ENCODE measurements at places on chromosomes 7 and 10.

GRCh38 chr7:145092766-145093165 lies 256.9 kb upstream of the TPK1 start:
- DNase-seq, result no peak

DNA sequence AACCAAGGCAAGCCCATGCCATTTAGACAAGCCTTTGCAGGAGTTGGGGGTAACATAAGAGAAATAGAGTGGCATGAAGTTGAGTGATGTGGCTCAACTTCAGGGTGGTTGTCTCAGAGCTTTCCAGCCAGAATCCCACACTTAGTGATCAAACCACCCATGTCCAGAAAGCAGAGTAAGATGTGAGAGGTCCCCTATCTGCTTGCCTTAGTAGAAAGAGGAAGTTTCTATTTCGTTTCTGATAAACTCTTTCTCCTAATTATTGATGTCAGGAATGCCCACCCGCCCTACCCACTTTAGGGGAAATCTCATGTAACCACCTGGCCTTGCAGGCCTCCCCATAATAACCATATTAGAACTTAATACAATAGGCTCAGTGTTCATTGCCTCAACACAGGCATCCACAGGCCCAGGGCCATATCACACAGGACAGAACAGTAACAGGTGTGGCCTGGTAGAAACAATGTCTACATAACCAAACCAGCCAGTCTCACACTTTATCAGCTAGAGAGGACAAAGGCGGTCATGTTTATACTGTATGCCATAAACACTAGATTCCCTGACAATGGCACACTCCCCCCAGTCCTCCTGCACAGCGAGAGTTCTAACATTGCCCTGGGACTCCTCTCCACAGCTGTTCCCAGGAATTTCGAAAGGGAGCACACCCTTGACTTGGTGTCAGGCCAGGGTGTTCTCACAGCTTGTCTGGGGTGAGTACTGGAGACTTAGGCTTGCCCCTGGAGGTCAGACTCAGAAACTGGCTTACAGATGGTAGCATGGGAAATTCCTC lies 364.4 kb downstream of the CXCL12 start:
- no peak for DNase-seq

GRCh38 chr7:38398725-38399321 lies 125.4 kb upstream of the TARP start:
- no peak for DNase-seq

- DNase-seq, result no peak
Observed at GRCh38 chr10:13499150-13499549, 29.7 kb downstream of the BEND7 start.

- DNase-seq, result no peak
Observed at GRCh38 chr10:125101581-125101980, 58.8 kb downstream of the CTBP2 start.

DNA sequence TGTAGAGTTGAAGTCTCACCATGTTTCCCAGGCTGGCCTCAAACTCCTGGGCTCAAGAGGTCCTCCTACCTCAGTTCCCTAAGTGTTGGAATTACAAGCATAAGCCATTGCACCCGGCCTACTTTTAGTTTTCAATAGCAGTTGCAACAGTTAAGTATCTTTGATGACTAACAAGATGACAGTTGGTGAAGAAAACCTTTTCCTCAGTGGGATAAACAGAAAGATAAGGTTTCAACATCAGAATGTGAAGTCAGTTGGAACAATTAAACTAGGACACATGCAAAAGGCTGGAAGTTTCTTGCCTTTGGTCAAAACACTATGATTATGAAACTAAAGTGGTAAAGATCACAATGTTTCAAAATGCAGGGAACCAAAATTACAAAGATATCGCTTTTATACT lies 169.2 kb downstream of the ZNF438 start:
- no peak for DNase-seq

- DNase-seq, result no peak
Observed at GRCh38 chr10:571166-571565, 118.3 kb downstream of the DIP2C start.

DNA sequence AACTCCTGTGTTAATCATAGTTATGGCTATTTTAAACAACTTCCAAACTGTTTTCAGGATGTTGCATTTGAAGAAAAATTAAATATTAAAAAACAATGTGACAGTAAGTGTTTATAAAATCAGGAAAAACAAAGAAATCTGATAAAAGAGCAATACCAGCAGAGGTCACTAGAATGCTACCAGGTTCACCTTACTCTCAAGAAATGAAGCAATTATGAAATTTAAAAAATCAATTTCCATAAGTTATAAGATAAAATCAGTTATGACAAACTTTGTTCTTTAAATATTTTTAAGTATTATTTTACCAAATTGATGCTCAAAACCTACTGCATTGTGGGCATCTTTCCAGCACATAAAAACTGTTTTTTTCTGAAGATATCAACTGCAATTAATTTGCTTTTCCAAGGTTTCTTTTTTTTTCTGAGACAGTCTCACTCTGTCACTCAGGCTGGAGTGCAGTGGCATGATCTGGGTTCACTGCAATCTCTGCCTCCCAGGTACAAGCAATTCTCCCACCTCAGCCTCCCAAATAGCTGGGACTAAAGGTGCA lies 50.7 kb upstream of the RHEB start:
- DNase-seq, result no peak

GRCh38 chr10:108755646-108756045 lies 1167.7 kb downstream of the XPNPEP1 start:
- DNase-seq, result no peak

GRCh38 chr10:21083861-21084260 lies 186.8 kb upstream of the NEBL start:
- DNase-seq, result no peak

- no peak for DNase-seq
Observed at GRCh38 chr10:24115403-24115802, 93.5 kb upstream of the KIAA1217 start.

DNA sequence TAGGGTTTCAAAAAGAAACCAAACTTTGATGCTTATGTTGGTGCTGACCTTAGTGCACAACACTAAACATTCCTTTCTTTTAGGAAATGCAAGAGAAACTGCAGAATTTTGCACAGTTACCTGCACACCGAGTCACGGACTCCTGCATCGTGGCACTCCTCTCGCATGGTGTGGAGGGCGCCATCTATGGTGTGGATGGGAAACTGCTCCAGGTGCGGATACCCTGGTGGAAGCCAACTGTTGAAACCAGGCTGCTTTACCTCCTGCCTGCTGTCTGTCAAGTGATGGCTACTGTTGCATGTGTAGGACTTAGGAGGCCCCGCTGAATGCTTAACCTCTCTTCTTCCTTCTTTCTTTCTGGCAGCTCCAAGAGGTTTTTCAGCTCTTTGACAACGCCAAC lies 11.7 kb downstream of the CASP2 start:
- DNase-seq, result no peak

DNA sequence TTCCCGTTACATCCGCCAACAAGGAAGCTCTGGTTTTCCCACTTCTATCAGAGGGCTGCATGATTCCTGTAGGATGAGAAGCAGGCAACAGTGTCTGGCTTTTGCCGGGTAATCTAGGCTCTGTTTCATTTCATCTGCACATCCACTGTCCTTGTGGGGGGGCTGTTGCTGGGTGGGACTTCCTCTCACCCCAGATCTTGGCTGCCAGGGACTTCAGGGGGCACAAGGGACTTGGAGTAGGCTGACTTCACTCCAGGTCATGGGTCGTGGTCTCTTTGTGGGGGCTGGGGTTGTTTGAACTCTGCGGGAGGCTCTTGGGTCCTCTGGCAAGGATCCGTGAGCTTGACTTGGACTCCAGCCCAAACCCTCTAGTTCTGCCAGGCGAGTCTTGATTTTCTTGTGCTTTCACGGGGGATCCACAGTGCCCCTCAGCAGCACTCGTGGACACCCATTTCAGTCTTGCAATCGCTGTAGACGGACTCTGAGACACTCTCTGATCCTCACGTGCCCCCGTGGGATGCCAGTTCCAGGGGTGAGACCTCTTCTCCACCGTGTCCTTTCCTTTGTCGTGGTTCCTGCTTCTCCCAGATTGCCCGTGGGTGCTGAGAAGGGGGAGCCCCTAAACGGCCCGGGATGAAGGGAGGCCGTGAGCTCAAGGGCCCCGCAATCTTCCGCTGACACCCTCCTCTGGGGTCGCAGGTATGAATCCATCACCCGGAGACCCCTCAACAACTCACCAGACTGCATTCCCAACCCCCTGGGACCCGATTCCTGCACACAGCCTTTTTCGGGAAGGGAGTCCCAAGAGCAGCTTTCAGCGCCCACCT lies 21.4 kb upstream of the ZNF273 start:
- no peak for DNase-seq

GRCh38 chr10:71747551-71748523 lies 25.5 kb downstream of the VSIR start:
- DNase-seq, result no peak

- no peak for DNase-seq
Observed at GRCh38 chr7:131196803-131197202, 130.9 kb upstream of the MKLN1 start.

DNA sequence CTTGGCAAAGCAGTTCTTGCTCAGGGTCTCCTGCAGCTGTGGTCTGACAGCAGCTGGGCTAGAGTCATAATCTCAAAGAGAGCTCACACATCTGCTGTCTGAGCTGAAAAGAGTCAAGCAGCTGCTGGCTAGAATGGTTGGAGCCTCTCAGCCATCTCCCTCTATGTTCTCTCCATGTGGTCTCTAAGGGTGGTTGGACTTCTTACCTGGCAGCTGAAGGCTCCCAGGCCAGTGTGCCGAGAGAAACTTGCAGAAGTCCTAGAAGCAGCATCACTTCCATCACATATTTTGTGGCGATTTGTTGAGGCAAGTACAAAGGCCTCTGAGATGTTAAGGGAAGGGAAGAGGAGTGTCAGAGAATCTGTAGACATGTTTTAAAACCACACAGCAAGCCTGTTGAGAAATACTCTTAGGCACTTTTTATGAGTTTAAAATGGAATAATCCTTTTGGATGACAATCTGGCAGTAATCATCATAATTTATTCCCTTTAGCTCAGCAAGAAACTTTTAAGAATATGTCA lies 93.2 kb downstream of the REEP3 start:
- DNase-seq, result no peak

GRCh38 chr10:133245439-133246235 lies 8.0 kb downstream of the VENTX start:
- DNase-seq, result no peak

DNA sequence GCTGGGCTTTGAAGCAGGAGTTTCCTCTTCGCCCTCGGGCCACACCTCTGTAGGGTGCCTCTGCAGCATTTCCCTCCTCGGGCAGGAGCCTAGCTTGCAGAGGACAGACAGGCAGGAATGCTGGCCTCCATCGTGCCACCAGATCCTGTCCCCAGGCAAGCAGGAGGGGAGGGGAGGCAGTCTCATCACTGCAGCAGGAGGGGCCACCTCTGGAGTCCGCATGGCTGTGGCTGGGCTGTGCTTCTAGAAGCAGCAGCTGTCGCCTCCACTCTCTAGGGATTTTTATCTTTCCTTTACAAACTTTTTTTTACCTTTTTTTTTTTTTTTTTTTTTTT lies 181.4 kb downstream of the CUX1 start:
- DNase-seq, result no peak

All from GOT3 (cell line).